ENCODE measurements at places on chromosomes 1 and 21.
A peak's percentile ranks its signal among the peaks of the same experiment; 100 is the strongest.

- no peak for DNase-seq
- no peaks in the 10 kb centered on the region for H3K4me1 ChIP-seq
- H3K36me3 ChIP-seq: no peaks in the 10 kb centered on the region
These were observed 488.4 kb upstream of the ADGRL2 start for GRCh38 chr1:81312272-81312754.

DNA sequence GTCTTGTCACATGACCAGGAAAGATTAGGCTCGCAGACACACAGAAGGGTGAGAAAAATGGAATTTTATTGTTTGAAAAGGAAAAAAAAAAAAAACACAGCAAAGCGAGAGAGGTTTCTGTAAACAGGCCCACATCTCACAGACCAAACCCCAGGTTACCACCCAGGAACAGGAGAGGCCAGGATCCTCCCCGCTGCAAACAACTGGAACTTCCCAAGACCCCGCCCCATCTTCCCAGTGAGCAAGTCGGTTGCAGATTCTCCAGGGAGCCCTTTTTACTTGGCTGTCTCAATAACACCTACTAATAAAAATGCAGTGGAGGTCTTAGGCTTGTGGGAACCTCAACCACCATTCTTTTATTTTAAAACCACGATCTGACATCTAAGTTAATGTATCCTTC, 84.7 kb upstream of the ETS2 start:
- H3K4me1 ChIP-seq: no peaks in the 10 kb centered on the region

DNA sequence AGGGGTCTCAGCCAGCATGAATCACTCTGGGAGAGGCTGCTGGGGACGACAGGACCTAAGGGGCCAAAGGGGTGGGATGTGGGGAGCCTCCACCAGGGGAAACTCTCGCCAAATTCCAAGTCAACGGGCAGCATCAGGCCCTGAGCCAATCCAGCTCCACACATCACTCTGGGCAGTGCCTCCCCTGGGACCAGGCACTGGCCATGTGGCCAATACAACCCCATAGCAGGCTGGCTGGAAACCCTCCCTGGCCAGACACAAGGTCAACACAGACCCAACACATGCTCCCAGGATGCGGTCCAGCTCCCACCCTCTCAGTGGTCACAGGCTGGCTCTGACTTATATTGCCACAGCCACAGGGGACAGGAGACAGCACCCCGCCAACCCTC, 60.0 kb downstream of the MEGF6 start:
- H3K4me1 ChIP-seq: peaks cover 16% of the 10 kb centered on the region
- no peaks in the 10 kb centered on the region for H3K36me3 ChIP-seq
- DNase-seq: no peak
- no peaks in the 10 kb centered on the region for H3K27me3 ChIP-seq
- no peak overlapping the region for H3K27ac ChIP-seq

- H3K4me1 ChIP-seq: peaks cover 18% of the 10 kb centered on the region
- no peaks in the 10 kb centered on the region for H3K36me3 ChIP-seq
- no peak overlapping the region for H3K27ac ChIP-seq
These were observed 14.4 kb downstream of the PPFIA4 start for GRCh38 chr1:203040513-203041275.

GRCh38 chr1:32965251-32965747, 690 bp upstream of the RNF19B start:
- H3K27me3 ChIP-seq: no peaks in the 10 kb centered on the region
- H3K36me3 ChIP-seq: no peaks in the 10 kb centered on the region
- H3K27ac ChIP-seq: peak overlapping the region; percentile 59
- H3K4me3 ChIP-seq: peak overlapping the region; percentile 84
- peaks cover 28% of the 10 kb centered on the region for H3K4me1 ChIP-seq

DNA sequence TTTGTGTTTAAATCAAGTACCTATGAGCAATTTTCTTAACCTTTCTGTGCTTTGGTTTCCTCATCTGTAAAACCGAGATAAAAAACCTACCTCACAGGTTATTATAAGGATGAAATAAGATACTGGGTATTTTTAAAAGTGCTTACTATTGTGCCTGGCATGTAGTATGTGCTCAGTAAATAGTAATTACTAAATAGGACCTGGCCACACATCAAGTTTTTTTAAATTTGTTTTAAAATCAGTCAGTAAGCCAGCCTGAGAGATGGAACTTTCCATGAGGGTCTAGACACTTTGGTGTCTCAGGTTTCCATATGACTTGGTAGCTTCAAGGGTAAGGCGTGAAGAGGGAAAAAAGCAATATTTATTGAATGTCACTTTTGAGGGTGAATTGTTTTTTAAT, 7.0 kb upstream of the ATF3 start:
- peaks cover 85% of the 10 kb centered on the region for H3K27me3 ChIP-seq
- H3K4me1 ChIP-seq: peaks cover 23% of the 10 kb centered on the region
- H3K4me3 ChIP-seq: no peak overlapping the region
- no peaks in the 10 kb centered on the region for H3K36me3 ChIP-seq
- H3K27ac ChIP-seq: no peak overlapping the region

- H3K4me3 ChIP-seq: no peak overlapping the region
- peaks cover 37% of the 10 kb centered on the region for H3K4me1 ChIP-seq
- DNase-seq: no peak
- H3K36me3 ChIP-seq: peaks cover 11% of the 10 kb centered on the region
- no peak overlapping the region for H3K27ac ChIP-seq
- peaks cover 13% of the 10 kb centered on the region for H3K27me3 ChIP-seq
These were observed 4.3 kb upstream of the IKBKE start for GRCh38 chr1:206465951-206466350.

GRCh38 chr1:178408871-178409270, 87.9 kb downstream of the CLEC20A start:
- H3K36me3 ChIP-seq: no peaks in the 10 kb centered on the region
- H3K27me3 ChIP-seq: no peaks in the 10 kb centered on the region
- no peak overlapping the region for H3K4me3 ChIP-seq
- H3K27ac ChIP-seq: no peak overlapping the region
- no peaks in the 10 kb centered on the region for H3K4me1 ChIP-seq
